ENCODE measurements at places on chromosomes 11 and 22. TPM values are rescaled to one million over a fixed set of nuclear protein-coding genes. Genes with fewer than 3 reads are reported as not detected.

DNA sequence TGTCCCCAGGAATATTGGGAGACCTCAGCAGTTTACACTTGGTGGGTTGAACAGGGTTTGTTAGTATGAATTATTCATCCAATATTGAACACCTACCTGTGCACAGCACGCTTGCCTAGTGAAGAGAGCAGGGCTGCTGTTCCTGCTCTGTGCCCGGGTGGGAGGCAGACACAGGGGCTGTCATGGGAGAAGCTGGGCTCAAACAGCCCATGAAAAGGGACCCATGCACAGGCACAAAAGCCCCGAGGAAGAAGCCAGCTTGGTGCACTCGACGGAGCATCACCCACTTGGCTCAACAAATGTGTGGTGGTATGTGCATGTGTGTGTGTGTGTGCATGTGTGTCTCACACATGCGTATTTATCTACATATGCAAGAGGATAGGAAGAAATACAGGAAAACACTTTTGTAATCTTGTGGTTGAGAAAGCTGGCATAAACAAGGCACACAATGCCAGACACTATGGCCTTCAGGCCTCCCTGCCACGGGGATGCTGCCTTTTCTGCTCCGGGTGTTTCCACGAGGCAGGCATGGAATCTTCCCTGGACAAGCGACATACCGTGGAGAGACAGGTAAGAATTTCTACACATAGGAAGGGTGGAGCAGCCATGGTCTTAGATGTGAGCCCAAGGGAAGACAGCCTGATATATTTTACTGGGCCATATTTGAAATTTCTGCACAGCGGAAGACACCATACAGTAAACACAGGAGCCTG is 5.0 kb upstream of the APOBEC3A start:
- no peaks in the 10 kb centered on the region for H3K36me3 ChIP-seq
- H3K27me3 ChIP-seq = no peaks in the 10 kb centered on the region
- no peak overlapping the region for H3K27ac ChIP-seq
- H3K4me3 ChIP-seq = no peak overlapping the region
- H3K4me1 ChIP-seq = peaks cover 28% of the 10 kb centered on the region

DNA sequence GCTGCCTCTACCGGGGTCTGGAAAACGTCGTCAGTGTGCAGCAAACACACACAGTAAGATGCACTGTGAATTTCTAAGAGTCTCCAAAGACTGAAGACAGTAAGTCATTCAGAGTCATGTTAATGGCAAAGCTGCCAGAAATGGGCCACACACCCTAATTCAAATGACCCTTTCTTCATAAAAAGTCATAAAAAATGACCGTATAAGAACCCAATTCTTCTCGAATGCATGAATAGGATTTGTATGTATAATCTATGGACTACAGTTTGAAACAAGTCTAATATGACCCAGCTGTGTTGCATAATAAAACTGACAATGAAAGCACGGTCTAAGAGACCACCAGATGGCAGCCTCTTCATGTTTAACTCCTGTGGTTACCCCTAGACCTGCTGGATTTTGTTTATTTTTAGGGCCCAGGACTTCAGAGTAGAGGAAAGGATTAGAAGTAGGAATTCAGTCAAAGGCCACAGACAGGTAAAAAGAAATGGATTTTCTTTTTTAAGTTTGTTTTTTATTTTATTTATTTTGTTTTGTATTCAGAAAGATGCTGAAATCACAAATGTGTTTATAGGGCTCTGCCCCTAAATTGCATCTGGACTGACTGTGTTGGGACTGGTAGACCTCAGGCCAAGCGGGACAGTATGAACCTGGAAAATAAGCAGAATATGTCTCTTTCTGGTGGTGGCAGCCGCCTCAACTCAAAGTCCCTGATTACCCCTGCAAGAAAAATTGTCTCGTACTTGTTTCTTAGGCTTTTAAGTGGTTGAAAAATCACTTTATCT is 32.1 kb upstream of the SLC5A12 start:
- no peaks in the 10 kb centered on the region for H3K36me3 ChIP-seq
- H3K27me3 ChIP-seq = 0 out of 2 replicates have a peak, but pooled peaks cover 2% of the 10 kb centered on the region
- H3K4me3 ChIP-seq = no peak overlapping the region
- no peak for DNase-seq

- H3K36me3 ChIP-seq = no peaks in the 10 kb centered on the region
- H3K4me3 ChIP-seq = no peak overlapping the region
- no peak overlapping the region for H3K27ac ChIP-seq
These were observed 382.1 kb downstream of the KCNA4 start for GRCh38 chr11:29634744-29635143.

DNA sequence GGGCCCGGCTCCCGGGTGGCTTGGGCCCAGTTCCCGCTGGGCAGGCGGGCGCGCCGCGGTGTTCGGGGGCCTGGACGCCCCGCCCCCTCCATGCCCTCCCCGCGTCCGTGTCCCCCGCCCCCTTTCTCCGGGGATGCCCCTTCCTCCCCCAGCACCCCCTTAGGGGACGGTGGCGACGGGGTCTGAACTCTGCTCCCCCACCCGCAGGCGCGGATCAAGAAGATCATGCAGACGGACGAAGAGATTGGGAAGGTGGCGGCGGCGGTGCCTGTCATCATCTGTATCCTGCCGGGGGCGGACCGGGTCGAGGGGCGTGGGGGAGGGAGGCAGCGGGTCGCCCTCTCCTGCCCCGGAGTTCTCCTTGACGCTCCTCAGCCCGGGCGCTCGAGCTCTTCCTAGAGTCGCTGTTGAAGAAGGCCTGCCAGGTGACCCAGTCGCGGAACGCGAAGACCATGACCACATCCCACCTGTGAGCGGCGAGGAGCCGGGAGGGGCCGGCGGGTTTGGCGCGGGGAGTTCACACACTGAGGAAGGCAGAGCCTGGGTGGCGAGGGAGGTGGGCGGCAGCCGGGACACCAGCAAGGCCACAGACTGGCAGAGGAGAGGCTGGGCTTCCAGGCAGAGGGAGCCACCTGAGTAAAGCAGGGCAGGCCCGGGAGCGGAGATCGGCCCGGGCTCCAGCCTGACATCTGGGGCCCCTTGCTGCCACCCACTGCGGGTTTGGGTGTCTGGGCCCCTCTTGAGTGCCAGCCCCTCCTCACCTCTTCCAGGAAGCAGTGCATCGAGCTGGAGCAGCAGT is 546 bp downstream of the DRAP1 start:
- no peaks in the 10 kb centered on the region for H3K27me3 ChIP-seq
- H3K4me3 ChIP-seq = peak overlapping the region; percentile 81
- H3K27ac ChIP-seq = peak overlapping the region; percentile 51
- H3K36me3 ChIP-seq = peaks cover 2% of the 10 kb centered on the region

DLG2 gene
- total RNA-seq = 1.0 TPM

All from GM12878 (cell line).